ENCODE measurements at places on chromosomes 3 and 15.

DNA sequence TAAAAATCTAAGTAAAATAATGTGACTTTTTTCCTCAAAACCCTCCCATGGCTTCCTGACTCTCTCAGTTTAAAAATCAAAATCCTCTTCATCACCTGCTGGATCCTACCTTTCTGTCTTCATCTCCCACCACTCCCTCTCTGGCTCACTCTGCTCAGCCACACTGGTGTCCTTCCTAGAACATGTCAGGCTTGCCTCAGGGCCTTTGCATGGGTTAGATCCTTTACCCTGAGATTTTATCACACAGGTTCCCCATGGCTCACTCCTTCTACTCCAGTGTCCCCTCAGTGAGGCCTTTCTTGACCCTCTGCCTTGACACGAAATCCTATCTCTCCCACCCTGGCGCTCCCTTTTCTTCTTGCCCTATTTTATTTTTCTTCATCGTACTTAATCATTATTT lies 141.8 kb downstream of the RPL22L1 start:
- peaks cover 27% of the 10 kb centered on the region for H3K4me1 ChIP-seq
- no peaks in the 10 kb centered on the region for H3K27me3 ChIP-seq
- DNase-seq = no peak
- H3K4me3 ChIP-seq = no peak overlapping the region
- no peaks in the 10 kb centered on the region for H3K36me3 ChIP-seq
- peak overlapping the region; percentile 96 for H3K27ac ChIP-seq

DNA sequence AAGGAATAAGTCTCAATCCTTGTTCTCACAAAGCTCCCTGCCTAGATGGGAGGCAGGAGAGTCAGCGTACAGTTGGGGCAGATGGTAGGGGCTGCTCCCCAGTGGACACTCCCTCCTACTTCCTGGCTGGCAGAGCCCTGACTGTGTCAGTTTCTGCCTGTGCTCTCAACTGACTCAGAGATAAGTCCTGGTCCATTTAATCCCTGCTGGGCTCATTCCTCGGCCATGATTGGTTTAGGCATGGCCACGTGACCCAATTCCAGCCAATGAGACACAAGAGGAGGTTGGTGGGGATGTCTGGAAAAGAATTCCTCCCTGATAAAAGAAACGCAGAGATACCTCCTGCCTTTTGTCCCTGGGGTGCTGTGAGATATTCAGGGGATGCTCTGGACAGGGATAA lies 118.1 kb upstream of the SLC6A11 start:
- H3K4me3 ChIP-seq = no peak overlapping the region
- no peaks in the 10 kb centered on the region for H3K27me3 ChIP-seq
- H3K36me3 ChIP-seq = no peaks in the 10 kb centered on the region
- no peak for DNase-seq
- H3K4me1 ChIP-seq = no peaks in the 10 kb centered on the region

DNA sequence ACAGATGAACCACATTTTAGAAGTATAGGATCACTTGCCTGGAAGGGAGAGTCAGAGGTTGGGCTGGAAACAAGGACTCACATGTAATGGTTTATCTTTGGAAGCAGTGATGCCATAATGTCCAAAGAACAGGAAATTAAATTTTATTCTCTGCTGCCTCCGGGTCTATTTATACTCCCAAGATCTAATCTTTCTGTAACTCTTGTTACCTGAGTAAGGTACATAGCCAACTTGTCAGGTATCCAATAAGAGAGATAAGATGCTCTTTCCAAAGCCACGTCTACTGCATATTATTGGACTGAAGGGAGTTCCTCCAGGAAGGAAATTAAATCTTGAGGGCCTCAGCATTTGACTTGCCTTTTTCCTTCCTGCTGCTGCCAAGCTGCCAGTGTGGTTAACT lies 71.0 kb downstream of the CRYGS start:
- H3K27ac ChIP-seq = no peak overlapping the region
- no peaks in the 10 kb centered on the region for H3K36me3 ChIP-seq
- peaks cover 4% of the 10 kb centered on the region for H3K4me1 ChIP-seq
- H3K4me3 ChIP-seq = no peak overlapping the region

- no peaks in the 10 kb centered on the region for H3K36me3 ChIP-seq
- no peak for DNase-seq
- no peak overlapping the region for H3K27ac ChIP-seq
- peaks cover 17% of the 10 kb centered on the region for H3K27me3 ChIP-seq
- H3K4me3 ChIP-seq = no peak overlapping the region
- H3K4me1 ChIP-seq = no peaks in the 10 kb centered on the region
Measured at GRCh38 chr3:114223143-114223542, 14.2 kb downstream of the ZNF80 start.

DNA sequence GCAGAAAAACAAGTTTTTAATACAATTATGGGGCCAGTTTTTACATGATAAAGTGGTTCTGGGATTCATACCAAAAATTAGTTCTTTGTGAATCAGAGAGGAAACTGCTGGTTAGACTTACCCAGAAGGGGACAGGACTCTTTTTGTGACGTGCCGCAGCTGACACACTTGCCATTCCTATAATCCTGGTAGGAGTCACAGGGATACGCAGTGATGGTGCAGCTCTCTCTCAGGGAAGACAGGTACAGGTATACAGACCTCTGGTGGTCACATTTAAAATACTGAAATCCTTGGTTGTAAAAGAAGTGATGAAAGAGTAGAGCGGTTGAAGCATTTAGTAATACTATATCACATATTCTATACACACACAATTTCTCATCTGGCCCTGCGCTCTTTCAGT lies 20.2 kb upstream of the TMEM41A start:
- H3K4me1 ChIP-seq = no peaks in the 10 kb centered on the region
- no peak for DNase-seq
- peaks cover 18% of the 10 kb centered on the region for H3K27me3 ChIP-seq

All from IMR-90 (cell line).